Bronchial epithelial cell (primary cell): ENCODE measurements at places on chromosomes 12 and 14.

DNA sequence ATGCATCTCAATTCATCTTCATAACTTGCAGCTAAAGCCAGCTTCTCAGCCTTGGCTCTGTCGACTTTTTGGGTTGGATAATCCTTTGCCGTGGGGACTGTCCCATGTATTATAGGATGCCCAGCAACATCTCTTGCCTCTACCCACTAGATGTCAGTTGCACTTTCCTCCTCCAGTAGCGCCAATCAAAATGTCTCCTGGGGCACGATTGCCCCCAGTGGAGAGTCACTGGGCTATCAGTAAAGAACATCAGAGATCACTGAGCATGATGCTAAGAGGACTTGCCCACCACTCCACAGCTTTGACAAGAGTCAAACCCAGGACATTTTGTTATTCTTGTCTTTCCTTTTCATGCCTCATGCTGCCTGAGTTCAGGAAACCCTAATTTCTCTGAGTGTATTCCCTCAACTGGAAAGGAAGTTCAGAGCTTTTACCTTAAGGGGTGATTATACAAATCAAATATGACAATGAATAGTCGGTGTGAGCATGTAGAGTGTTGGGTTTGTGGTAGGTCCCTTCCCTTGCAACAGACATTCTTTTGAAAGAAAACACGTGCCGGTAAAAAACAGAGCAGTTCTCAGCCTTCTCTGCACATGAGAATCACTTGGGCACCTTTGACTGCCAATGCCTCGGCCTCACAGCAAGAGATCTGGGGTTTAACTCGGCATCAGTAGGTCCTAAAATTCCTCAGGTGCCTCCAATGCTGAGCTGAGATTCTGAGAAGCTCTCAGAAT lies 980.6 kb downstream of the VRK1 start:
- DNase-seq = no peak

GRCh38 chr12:104064842-104065427 lies 604 bp downstream of the HCFC2 start:
- DNase-seq = no peak

GRCh38 chr12:60324746-60325145 lies 728.9 kb downstream of the SLC16A7 start:
- DNase-seq = no peak

GRCh38 chr12:47188576-47189441 lies 109.0 kb upstream of the AMIGO2 start:
- peak; percentile 61 for DNase-seq

DNA sequence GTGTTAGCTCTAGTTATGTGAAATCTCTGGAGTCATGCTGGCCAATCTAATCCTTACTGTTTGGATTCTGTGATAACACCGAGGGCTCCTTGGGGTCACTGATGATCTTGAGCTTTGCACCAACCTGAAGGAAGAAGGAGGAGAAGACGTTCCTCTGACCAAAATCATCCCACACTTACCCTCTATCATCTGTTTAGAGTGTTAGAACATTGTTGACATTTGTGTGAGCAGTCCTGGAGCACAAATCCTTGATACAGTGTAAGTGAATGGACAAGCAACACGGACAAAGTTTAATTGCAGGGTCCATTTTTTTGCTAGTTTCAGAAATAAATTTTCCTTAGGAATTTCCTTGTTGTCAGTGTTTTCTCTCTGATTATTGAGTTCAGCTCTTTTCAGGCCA lies 181.7 kb downstream of the AKAP6 start:
- no peak for DNase-seq

DNA sequence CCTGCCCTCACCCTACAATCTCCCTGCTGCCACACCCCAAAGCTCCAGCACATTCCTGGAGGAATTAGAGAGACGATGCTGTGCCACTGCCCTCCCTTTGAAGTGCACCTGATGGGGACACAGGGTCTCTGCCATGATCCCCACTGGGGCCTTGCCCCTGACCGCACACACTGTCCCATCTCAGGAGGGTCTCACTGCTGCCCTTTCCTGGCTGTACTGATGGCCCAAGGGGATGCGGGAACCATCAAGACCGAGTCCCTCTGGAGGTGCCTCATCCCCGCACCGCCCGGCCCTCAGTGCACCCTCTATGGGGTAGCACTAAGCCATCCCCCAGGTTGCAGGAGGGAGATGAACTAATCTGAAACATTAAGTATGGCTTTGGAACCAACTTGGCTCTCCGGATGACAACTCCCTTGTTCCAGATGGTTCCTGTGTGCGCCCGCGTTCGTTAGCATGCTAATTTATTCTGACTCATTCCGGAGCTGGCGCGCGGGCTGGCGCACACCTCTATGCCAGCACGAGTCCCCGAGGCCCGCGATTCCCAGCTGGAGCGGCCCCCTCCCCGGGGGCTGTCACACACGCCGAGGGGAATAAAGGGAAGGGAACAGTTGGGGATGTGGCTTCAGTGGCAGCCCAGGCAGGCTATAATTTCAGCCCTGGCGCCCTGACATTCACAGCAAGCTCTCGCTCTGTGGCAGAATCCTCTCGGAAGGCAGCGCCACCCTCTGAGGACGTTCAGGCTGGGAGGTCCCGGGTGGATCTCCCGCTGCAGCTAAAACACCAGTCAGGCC lies 34.2 kb upstream of the C14orf180 start:
- no peak for DNase-seq

GRCh38 chr12:126198966-126199692 lies 1133.9 kb downstream of the AACS start:
- DNase-seq = peak; percentile 10

DNA sequence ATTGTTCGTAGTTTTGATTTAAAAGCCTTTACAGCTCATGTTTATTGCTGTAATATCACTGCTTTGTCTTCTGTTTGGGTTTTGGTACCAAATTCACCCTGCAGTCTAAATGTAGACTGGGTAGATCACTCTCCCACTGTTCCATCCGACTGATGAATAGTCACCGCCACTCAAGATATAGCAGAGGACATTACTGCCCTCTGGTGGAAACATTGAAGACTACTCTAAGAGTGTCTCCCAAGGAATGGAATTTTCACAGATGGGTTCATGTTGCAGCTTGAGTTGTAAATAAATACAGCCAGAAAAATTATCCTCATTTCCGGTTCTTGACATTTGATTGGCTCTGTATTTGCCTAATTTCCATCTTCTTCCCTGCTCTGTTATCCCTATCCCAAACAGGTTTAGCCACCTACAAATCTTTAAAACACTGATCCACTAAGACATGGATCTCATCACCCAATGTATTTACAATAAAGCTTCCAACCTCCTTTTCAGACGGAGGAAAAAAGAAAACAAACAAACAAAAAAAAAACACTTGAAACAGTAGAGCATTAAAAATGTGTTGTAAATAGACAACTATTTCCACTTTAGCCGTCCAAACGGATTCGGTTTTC lies 198.3 kb upstream of the CPNE8 start:
- peak; percentile 86 for DNase-seq

- DNase-seq = no peak
These were observed 498.5 kb downstream of the TMTC2 start for GRCh38 chr12:83185241-83185640.

DNA sequence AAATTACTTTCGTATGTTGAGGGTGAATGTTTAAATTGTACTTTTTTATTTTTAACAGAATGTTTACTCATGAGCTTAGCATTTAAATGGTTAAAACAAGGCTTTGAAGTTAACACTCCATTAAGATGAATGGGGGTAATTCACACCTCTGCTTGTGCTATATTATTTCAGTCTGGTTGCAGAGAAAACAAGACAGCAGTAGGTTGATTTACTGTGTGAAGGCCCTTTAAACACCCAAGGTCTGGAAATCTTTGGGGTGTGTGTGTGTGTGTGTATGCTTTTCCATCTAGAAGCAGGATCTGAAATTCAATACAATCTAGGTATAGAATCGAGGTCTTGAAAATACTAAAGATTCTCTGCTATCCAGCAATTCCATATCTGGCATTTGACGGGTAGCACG lies 83.8 kb downstream of the SLC38A6 start:
- DNase-seq = no peak

DNA sequence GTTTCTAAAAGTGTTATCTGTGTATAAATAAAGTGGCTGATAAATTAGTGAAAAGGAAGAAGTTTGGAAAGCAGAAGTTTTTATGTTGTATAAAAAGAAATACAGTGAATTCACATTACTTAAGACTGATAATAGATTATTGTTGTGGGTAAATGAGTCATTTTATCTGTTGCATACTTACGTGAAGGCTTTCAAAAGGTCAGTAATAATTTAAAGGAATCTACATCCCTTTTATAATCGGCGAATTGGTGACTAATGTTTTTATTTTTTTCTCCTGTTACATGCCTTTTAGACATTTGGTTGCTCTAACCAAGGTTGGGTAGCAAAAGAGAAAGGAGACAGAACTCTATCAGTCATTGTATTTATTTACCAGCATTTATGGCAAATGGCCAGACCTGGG lies 155.9 kb downstream of the SLC41A2 start:
- DNase-seq = peak; percentile 18

- no peak for DNase-seq
These were observed 41.1 kb downstream of the PTHLH start for GRCh38 chr12:27931390-27931789.

DNA sequence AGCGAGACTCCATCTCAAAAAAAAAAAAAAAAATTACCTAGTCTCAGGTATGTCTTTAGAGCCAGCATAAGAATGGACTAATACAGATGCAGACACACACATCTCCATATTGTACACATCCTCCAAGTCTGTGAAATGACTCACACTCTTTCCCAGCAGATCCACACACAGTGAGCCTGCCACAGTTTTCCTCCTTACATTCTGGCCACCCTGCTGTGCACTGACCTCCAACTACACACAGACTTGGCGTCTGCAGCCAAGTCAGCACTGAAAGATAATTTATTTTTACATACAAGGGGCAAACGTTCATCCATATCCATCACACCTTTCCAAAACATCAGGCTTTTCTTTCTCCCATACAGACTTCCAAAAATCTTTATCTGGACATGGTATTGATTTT lies 115.9 kb downstream of the SLC25A21 start:
- peak; percentile 28 for DNase-seq

DNA sequence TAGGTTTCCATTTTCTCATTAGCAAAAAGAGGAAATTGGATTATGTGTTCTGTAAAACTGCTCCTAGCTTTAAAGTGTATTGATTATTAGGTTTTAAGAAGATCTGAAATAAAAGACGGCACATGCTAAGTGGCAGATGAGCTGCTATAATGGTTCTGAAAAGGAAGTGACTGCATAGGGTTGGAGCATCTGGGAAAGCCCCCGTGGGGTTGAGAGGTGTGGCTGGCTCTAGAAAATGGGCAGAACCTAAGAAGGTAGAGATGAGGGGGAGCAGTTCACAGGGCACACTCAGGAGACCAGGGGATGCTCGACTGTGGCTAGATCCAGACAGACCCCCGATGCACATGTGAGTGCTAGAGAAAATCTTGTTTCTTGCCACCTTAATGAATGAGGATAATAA lies 1.9 kb downstream of the IFNG-AS1 start:
- DNase-seq = no peak

- no peak for DNase-seq
These were observed 27.1 kb downstream of the NT5DC3 start for GRCh38 chr12:103813949-103814348.

GRCh38 chr12:70660620-70661219 lies 23.5 kb upstream of the PTPRB start:
- peak; percentile 78 for DNase-seq

GRCh38 chr12:103705927-103706326 lies 118.9 kb downstream of the STAB2 start:
- peak; percentile 7 for DNase-seq

DNA sequence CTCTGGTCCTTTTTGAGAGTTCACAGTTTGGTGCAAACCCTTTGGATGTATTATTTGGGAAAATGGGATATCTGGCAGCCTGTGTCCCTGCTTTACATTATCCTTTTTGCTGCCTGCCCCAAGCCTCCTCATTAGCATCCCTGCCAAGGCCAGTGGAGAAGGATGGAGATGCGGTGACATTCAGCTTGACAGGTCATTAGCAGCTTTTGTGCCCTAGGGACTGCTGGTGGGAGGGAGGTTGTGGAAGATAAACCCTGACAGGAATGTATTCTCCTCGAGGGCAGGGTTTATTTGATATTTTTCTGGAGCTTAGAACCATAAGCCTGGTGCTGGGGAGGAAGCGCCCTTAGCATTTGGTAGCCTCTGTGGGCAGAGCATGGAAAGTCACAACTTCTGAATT lies 49.3 kb downstream of the PTPN11 start:
- DNase-seq = no peak

- peak; percentile 7 for DNase-seq
These were observed at the start of gene LGR5 for GRCh38 chr12:71439613-71440344. LGR5 (plus strand) TSS chr12:71439798; CDS start chr12:71440081, 283 bp downstream.

DNA sequence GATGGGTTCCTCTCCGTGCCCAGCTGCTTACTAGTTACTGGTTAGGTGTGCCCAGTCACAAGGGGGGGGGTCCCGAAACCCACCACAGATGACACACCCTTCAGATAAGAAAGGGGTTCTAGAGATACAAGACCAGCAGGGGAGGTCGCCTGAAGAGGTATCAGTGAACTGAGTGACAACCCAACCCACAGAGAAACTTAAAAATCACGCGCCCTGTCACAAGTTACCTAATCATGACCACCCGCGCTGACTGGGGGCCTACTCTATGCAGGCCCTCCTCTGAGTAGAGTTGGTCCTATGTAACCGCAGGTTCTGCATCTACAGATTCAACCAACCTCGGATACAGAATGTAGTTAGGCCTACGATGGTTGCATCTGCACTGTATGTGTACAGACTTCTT lies 210.3 kb upstream of the SFSWAP start:
- DNase-seq = no peak

DNA sequence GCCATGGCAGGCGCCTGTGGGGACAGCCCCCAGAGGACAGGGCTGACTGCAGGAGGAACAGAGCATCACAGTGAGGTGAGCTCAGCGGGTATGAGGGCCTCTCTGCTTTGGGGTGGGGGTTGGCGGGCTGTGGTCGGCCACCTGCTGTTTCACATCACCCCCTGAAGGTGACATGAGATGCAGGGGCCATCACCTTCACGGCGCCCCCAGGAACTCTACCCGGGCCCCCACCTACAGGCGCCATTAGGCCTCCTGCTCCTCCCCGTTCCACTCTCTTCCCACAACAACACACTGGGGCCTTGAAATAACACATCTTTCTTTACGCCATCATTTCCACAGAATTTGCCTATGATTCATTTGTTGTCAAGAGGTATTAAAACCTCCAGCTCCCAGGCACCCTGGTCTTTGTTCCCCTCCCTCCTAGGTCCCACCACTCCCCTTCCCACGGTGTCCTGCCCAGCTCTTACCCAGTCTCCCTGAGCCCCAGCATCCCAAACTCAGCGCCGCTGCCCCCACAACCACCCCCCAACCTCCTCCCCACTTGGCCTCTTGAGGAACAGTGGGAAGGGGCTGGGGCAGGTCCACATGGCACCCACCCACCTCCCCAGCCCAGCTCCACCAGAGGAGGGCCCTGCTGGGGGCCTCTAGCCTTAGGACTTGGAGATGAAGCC lies 12.7 kb upstream of the HDAC7 start:
- no peak for DNase-seq

GRCh38 chr14:38238878-38239277 lies 17.0 kb downstream of the CLEC14A start:
- no peak for DNase-seq

- no peak for DNase-seq
These were observed 26.5 kb downstream of the TCTN1 start for GRCh38 chr12:110640275-110641025.
